Epithelial cell of proximal tubule (primary cell): ENCODE measurements at places on chromosomes 11 and 22.

DNA sequence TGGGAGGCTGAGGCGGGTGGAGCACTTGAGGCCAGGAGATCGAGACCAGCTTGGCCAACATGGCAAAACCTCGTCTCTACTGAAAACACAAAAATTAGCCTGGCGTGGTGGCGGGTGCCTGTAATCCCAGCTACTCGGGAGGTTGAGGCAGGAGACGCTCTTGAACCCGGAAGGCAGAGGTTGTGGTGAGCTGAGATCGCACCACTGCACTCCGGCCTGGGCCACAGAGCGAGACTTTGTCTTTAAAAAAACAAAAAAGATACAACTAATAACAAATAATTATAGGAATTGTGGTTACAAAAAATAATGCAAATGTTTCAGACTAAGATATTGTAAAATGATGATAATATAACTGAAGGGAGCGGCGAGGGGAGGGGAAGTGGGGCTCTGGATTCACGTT is 90.3 kb upstream of the RTL6 start:
- no peak for DNase-seq

GRCh38 chr11:36074941-36075431 is 131.1 kb downstream of the LDLRAD3 start:
- no peak for DNase-seq

DNA sequence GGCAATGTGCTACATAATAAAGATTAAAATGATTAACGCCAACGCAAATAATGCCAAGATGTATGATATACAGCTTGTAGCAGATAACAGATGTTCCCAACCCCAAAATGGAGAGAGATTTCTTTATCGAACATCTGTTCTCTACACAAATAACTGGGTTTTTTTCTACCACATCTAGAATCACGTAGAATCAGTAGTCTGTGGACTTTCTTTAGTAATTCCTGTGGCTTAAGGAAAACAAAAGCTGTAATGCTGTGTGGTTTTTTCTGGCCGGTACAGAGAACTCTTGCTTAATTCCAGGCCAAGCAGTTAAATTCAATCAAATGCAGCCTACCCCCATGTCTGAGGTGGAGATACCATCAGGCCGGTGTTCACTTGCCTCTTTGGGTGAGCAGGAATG is 303.4 kb downstream of the FAT3 start:
- DNase-seq = no peak

- no peak for DNase-seq
Measured at GRCh38 chr11:32891657-32892354, 805 bp upstream of the QSER1 start.

DNA sequence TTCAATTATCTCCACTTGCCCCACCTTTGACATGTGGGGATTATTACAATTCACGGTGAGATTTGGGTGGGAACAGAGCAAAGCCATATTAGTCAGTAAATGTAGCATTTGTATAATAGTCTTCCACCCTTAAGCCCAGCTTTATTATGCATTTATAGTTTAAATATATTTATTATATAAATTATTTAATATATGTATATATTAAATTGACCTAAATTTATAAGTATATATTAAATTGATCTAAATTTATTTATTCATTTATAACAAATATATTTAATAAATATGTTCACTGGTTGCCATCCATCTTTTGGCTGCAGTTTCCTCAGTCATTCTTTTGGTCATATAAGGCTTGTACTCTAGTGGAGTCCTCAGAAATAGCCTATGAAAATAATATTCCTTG is 23.6 kb upstream of the CHORDC1 start:
- DNase-seq = no peak

DNA sequence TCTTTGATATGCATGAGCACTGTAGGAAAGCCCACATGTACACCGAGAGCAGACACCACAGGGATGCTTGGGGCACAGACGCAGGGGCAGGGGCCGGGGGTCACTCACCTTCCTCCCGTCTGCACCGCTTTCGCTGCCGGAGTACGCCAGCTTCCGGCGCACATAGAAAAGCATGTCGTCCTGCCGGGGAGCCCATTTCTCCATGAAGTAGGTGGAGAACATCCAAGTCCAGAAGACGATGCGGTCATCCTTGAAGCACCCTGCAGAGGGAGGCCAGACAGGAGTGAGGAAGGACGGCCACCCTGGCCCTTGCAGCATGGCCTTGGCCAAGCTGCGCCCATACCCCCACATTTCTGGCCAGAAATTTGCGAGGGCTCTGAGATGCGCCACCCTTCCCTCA is 28.8 kb downstream of the KIAA0930 start:
- no peak for DNase-seq

DNA sequence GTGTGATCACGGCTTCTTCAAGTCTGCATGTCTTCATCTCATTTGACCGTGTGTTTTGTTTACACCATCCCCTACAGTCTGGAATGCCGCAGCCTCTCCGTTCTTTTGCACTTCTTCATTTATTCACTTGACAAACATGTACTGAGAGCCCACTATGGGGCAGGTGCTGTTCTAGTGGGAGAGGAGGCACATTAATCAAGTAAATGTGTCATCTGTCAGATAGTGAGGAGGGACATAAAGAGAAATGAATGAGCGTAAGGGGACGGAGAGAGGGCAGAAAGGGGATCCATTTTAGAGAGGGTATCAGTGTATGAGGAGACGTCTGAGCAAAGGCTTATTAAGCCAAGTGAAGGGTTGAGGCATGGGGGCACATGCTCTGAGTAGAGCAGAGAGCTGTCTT is 54.0 kb upstream of the CECR2 start:
- DNase-seq = no peak

DNA sequence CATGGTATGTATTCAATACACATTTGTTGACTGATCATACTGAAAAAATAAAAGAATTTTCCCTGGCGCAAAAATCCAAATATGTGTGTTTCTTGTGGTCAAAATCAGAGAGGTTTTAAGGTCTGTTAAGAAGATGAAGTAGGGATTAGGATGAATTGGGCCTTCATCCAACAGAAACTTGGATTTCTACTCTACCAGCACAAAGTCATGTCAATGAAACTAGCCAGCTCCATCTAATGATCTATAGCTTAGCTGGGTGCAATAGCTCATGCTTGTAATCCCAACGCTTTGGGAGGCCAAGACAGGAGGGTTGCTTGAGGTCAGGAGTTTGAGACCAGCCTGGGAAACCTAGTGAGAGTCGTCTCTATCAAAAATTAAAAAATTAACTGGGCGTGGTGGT is 65.5 kb downstream of the USP35 start:
- DNase-seq = no peak

- peak; percentile 83 for DNase-seq
Measured at GRCh38 chr11:93741882-93742226, 382 bp downstream of the C11orf54 start.

GRCh38 chr11:68354148-68354872 is 41.9 kb downstream of the LRP5 start:
- DNase-seq = peak; percentile 81

DNA sequence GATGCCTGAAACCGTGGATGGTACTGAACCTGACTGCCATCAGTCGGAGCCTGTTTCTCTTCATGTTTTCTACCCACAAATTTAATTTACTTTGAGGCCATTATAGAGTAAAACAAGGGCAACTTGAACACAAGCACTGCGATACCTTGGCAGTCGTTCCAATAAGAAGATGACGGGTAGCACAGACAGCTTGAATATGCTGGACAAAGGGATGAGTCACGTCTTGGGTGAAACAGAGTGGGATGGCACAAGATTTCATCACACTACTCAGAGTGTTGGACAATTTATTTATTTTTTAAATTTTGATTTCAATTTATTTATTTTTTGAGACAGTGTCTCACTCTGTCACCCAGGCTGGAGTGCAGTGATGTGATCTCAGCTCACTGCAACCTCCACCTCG is 5.7 kb downstream of the DIXDC1 start:
- DNase-seq = no peak

- peak; percentile 69 for DNase-seq
Measured at GRCh38 chr11:128095466-128095981, 491.8 kb downstream of the ETS1 start.

DNA sequence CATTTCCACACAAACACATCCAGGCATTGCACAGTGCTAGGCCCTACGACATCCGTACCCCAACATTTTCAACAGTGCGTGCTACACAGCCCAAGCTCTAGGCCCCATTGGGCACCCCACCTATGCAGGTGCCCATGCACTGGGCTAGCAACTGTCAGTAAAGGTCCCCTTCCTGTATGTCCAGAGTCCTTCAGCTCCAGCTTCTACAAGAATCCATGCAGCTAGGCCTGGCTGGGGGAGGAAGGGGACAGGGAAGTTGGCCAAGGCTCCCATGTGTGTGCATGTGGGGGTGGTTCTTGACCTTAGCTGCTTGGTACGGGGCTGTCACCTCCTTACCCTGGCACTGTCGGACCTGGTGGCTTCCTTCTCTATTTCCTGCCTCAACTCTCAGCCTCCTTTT is 1.3 kb downstream of the B3GAT1 start:
- no peak for DNase-seq

DNA sequence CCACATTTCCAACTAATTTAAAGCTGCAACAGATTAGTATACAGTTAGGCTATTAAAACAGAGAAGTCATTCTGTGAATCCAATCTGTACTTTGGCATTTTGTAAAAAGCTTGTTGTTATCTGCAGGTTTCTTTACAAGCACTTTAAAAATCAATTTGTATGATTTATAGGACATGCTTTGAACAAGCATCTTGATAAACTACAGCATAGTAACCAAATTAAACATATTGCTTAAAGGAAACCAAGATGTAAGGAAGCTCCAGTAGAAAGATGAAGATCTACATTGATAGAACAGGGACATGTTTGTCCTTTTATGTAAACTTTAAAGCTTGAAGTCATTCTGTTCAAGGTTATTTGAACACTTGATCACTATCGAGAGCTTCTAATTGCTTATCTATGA is 498.3 kb upstream of the CCDC90B start:
- no peak for DNase-seq

DNA sequence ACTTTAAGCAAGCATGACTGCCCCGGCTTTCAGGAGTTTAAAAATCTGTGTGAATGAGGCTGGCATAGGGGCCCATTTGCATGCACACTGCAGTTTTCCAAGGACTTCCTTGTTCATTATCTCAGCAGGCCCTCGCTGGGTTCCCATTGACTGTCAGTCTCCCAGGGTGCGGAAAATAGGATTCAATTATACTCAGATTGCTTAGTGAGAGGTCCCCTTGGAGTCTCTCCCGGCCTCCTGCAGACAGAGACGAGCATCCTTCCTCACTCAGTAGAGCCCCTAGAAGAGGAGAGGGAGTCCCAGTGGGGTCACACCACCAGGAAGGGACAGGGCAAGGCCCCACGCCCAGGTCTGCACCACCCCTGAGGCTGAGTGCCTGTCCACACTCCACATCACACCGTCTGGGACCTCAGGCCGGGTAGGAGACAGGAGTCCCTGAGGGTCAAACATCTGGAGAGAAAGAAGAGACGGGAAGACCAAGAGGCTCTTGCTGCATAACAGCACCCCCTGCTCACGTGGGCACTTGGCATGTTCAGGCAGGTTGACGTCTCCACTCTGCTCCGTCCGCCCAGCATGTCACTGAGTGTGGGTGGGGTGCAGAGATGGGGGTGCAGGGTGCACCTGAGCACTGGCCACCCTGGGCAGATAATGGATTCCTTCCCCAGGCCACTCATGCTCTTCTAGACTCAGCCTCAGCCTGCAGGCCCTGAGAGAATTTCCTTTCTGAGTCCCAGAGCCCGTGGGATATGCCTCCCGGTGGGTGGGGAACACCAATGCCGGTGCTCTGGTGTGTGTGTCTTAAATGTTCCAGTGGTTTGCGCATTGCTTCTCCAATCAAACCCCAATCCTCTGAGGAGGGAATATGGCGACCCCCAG is 58.8 kb downstream of the MCM5 start:
- no peak for DNase-seq
